SJCRH30 (cell line): ENCODE measurements at places on chromosomes 6 and 20.
A peak's percentile ranks its signal among the peaks of the same experiment; 100 is the strongest.

DNA sequence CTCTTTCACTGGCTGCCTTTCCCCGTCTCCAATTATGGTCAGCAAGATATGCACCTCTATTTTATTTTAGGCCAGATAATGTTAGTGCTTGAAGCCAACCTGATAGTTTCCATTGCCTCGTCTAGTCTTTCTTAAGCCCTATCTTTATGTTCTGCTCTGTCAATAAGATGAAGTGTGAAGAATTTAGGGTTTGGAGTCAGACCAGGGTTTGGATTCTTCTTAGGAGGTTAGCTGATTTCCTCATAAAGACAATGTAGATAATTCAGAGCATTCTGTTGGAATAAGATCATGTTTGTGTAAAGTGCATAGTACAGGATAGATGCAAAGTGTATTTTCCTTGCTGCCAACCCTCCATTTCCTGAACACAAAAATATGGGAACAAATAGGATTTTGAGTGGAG, 43.8 kb downstream of the PKIB start:
- DNase-seq, result no peak

GRCh38 chr6:75694406-75694805, 54.6 kb upstream of the MYO6 start:
- DNase-seq, result no peak

DNA sequence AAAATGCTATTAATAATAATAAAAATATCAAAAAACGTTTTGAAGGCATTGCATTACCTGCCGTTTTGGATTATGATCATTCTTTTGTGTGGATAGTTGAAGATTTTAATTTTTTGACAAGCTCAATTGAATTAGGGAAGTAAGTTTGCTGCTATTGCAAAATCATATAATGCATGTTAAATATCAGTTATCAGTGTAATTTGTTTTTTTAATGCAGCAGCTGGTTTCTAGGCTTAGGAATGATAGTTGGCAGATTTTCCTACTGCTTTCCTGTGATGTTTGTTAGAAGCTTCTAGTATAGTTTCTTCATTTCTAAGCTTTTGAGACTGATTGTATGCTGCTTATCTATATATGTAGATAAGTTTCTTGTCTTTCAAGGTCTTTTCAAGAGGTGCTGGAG, 99.0 kb downstream of the JARID2 start:
- DNase-seq, result no peak

- no peak for DNase-seq
Measured at GRCh38 chr6:19719691-19720128, 117.5 kb upstream of the ID4 start.

- DNase-seq, result no peak
Measured at GRCh38 chr6:112697265-112697664, 350.1 kb downstream of the RFPL4B start.

- no peak for DNase-seq
Measured at GRCh38 chr6:116351101-116351500, 19.6 kb upstream of the DSE start.

GRCh38 chr6:127382413-127382812, 39.0 kb upstream of the ECHDC1 start:
- no peak for DNase-seq

- no peak for DNase-seq
Measured at GRCh38 chr6:134134654-134135053, 82.2 kb upstream of the SLC2A12 start.

DNA sequence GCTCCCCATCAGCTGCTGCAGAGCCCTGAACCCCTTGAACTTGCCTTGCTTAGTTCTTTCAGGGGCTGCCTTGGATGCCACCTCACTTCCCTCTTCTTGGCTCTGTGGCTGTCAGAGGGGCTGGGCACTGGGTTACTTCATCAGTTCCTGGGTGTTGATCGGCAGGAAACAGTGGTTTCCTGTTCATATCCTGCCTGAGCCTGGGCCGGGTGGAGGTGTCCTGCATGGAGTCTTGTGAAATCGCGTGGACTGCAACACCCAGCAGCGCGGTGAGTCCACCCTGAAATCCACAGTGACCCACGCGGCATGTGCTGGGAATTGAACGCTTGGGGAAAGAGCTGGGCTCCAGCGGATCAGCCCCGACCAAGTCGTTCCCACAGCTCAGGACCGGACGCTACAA, 97.5 kb downstream of the CDH26 start:
- no peak for DNase-seq

DNA sequence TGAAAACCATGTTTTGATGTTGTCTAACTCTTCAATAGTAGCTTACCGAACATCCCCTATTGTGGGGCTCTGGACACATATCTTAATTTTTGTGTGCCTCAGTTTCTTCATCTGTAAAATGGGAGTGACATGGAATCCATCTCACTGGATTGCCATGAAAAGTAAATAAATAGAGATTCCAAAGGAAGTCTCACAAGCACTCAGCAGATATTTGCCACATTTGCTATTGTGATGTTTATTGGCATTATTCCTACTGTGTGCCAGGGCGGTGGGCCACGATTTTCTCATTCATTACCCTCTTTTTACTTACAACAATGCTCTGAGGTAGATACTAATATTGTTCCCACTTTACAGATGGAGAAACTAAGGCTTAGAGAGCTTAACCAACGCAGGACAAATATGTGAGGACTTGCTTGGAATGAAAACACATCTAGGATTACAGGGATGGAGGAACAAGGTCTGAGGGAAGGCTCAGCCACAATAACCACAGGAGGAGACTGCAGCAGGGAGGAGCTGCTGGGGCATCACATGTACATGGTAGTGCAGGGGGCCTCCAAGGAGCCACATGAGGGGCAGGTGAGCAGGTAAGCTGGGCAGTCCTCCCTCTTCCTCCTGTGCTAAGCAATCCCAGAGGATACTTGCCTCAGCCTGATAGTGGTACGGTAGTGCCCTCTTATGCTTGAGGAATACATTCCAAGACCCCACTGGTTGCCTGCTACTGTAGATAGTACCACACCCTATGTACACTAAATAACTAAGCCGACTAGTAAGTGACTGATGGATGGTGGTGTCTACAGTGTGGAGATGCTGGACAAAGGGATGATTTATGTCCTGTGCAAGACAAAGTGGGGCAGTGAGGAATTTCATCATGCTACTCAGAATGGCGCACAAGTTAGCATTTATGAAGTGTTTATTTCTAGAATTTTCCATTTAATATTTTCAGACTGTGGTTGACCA, 176.9 kb downstream of the FOXA2 start:
- DNase-seq, result no peak

- DNase-seq, result no peak
Measured at GRCh38 chr6:134472046-134472445, 154.1 kb upstream of the SGK1 start.

GRCh38 chr20:54126806-54127655, 46.8 kb downstream of the CYP24A1 start:
- DNase-seq, result peak; percentile 32

GRCh38 chr20:18904624-18905023, 91.0 kb downstream of the SCP2D1 start:
- DNase-seq, result no peak

DNA sequence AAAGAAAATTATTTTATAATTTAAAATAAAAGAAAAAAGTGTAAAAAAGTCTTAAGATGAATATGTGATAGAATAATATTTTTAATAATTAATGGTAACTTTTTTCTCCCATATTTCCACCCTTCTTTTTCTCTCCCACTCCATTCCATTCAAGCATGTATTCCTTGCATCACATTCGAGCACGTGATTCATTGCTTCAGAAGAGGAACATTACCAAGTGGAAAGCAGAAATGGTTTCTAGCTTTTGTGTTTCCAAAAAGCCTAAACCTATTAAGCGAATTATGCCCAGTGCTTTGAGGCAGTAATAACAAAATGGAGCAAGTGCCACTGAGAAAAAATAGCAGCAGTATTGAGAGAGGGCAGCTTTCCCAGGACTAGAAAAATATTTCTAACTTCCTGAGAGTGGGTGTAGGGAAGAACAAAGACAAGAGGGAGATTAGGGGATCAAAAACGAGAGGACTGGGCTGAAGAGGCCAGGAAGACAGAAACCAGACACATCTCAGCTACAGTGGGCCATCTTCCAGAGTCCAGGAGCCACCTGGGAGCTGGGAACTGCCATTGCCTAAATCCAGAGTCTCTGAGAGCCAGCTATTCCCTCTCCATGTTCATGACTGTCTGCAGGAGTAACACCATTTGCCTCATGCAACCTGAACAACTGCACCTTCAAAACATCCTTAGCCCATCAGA, 15.0 kb upstream of the AKIRIN2 start:
- DNase-seq, result no peak

- DNase-seq, result no peak
Measured at GRCh38 chr6:17172836-17173470, 71.1 kb downstream of the STMND1 start.

- no peak for DNase-seq
Measured at GRCh38 chr6:109050012-109050411, 44.6 kb downstream of the SESN1 start.

GRCh38 chr6:83285917-83286316, 92.8 kb downstream of the RWDD2A start:
- DNase-seq, result no peak

DNA sequence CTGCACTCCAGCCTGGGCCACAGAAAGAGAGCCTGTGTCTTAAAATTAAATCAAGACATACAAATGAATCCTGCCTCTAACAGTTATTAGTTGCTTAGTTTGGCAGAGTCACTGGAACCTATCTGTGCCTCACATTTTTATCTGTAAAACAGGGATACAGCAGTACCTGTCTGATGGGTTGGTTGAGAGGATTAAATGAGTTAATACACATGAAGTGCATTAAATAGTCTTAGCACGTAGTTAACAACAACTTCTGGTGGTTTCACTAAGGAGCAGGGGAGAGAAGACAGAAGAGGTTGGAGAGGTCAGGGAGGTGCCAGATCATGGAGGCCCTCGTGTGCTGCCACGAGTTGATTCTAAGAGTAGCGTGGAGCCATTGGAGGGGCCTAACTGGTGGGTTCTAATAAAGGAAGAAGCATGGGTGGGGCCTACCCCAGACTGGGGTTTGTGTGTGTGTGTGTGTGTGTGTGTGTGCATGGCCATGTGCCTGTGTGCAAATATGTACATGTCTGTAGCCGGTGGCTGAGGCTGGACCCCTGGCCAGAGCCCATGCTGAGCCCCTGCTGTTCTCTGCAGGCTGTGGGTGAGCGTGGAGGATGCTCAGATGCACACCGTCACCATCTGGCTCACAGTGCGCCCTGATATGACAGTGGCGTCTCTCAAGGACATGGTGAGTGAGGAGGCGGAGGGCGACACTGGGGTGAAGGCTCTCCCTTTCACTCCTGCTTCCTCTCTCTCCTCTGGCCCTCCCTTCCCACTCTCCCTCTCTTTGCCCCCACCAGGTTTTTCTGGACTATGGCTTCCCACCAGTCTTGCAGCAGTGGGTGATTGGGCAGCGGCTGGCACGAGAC, 9.1 kb downstream of the RBCK1 start:
- no peak for DNase-seq

GRCh38 chr20:49595811-49596561, 28.0 kb upstream of the PTGIS start:
- peak; percentile 71 for DNase-seq

DNA sequence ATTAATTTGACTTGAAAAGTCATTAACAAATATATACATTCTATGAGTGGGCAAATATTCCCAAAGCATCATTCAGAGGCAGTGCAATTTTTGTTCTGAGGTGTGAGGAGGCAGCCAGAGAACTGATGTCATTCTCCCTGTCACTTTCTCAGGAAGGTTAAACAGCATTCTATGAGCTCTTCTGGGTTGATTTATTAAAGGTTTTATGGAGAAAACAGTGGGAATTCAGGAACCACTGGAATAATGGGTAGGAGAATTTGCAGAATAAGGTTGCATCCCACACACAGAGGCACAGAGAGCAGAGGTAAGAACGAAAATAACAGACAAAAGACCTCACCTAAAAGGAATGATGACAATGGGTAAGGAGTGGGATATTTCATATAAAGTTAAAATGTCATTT, 860.6 kb downstream of the TFAP2A start:
- DNase-seq, result no peak
